Stimulated activated CD8-positive, alpha-beta memory T cell treated with anti-CD3 and anti-CD28 coated beads, Interleukin-7, amount 100 ng/mL, for 4 hours (primary cell): ENCODE measurements at places on chromosomes 12 and 14.
A peak's percentile ranks its signal among the peaks of the same experiment; 100 is the strongest.

GRCh38 chr14:42719391-42719790 is 1112.7 kb downstream of the LRFN5 start:
- no peak for DNase-seq

GRCh38 chr14:41362139-41362538 is 244.5 kb upstream of the LRFN5 start:
- DNase-seq: no peak

DNA sequence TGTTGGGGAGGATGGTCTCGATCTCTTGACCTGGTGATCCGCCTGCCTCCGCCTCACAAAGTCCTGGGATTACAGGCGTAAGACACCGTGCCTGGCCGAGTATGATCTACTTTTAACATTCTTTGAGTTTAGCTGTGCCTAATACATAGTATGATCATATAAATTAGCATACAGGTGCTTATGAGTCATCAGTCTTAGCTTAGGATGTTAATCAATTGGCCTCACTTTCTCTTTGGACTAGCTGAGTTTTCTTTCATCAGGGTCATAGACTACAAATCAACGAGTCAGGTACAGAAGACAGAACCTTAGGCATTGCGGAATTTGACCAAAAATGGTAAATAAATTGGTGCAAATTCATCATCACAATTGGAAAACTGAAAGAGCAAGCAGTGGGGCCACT is 2.2 kb downstream of the SLC25A21 start:
- no peak for DNase-seq

DNA sequence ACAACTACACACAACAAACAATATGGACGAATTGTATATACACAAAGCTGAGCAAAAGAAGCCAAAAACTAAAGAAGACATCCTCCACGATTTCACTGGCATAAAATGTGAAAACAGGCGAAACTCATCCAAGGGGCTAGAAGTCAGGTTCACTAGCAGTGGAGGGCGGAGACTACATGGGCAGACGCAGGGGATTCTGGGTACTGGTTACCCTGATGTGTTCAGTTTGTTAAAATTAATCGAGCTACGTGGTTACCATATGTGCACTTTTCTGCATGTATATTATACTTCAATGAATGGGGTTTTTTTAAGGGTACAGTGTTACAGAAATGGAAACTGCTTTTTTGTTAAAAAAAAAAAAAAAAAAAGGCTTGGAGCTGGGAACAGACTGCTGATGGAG is 12.3 kb downstream of the KDM2B start:
- DNase-seq: no peak

GRCh38 chr12:49767333-49767732 is 26.0 kb downstream of the TMBIM6 start:
- no peak for DNase-seq

- DNase-seq: no peak
Measured at GRCh38 chr12:123410041-123410412, 26.1 kb downstream of the KMT5A start.

- DNase-seq: peak; percentile 32
Measured at GRCh38 chr14:68695326-68695768, 97.5 kb downstream of the ZFP36L1 start.

- DNase-seq: no peak
Measured at GRCh38 chr14:64232095-64232838, 61.9 kb downstream of the ESR2 start.

GRCh38 chr12:25723921-25724491 is 170.9 kb upstream of the LMNTD1 start:
- DNase-seq: no peak

- DNase-seq: peak; percentile 18
Measured at GRCh38 chr12:117212563-117213190, 22.4 kb upstream of the FBXO21 start.

- DNase-seq: peak; percentile 68
Measured at GRCh38 chr12:48189331-48190125, 6.1 kb downstream of the CCDC184 start.

DNA sequence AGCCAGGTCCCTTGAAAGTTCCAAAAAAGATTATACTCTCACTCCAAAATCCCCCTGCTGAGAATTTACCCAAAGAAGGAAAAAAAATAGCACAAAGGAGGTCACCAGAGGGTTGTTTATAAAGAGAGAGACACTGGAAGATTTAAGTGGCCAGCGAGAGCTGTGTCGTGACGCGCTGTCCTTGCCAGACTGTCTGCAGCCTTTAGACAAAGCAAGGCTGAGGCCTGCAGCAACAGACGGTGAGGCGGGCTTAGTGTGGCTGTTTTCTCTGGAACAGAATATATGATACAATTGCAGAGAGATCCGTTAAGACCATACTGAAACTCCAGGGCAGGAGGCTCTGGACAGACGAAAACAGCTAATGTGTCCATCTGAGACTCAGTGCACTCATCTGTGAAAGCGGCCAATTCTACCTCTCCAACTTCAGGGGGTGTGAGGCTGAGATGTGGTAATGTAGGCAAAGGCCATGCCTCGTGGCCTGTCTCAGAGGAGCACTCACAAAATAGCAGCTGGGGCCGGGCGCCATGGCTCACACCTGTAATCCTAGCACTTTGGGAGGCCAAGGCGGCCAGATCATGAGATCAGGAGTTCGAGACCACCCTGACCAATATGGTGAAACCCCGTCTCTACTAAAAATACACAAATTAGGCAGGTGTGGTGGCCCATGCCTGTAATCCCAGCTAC is 36.2 kb downstream of the ANAPC7 start:
- no peak for DNase-seq

DNA sequence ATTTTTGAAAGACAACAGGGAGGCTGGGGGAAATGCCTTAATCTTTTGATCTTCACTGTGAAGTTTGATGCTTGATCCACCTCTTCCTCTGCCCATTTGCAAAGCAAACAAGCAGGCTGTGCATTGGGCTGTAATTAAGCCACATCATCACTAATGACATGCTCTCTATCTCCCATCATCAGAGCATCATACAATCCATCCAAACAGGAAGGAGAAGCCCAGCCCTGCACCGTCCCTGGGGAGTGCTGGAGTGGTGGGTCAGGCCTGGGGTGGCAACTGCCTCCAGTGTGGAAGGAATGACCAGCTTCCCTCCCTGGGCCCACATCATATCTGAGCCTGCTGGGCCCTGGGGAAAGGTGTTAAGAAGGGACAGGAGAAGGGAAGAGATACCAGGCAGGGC is 6.9 kb upstream of the KRT74 start:
- no peak for DNase-seq

GRCh38 chr12:25883026-25883916 is 75.2 kb upstream of the RASSF8 start:
- no peak for DNase-seq

DNA sequence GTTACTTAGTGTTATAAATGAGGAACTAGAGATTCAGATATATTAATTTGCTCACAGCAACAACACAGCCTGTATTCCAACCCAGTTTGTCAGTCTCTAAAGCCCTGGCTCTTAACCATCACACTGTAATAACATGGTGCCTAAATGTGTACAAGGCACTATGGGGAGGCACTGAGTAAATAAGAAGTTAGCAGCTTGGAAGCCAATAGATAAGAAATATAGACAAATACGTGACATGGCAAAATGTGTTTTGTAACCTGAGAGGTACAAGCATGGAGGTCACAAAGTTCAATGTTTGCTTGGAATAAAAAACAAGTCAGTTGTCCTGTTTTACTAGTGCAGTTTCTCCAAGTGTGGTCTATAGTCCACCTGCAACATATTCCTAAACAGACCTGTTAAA is 16.3 kb upstream of the SLCO1A2 start:
- no peak for DNase-seq

- DNase-seq: no peak
Measured at GRCh38 chr12:88570103-88570502, 10.2 kb downstream of the KITLG start.

DNA sequence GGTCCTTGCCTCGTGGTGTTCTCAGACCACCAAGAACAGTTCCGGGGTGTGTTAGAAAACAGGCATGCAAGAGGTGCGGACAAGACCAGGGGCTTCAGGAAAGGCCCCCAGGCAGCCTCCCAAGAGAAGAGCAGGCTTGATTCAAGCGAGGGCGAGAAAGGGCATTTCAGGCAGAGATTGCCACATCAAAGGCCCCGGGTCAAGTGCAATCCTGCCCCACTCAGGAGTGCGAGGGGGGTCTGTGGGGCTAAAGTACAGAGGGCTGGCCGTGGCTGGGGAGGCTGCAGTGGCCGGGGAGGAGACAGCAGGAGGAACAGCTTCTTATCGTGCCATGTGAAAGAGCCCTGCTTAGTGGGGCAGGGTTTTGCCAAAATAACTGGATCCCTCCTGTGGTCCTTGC is 2.7 kb upstream of the BDKRB2 start:
- no peak for DNase-seq

DNA sequence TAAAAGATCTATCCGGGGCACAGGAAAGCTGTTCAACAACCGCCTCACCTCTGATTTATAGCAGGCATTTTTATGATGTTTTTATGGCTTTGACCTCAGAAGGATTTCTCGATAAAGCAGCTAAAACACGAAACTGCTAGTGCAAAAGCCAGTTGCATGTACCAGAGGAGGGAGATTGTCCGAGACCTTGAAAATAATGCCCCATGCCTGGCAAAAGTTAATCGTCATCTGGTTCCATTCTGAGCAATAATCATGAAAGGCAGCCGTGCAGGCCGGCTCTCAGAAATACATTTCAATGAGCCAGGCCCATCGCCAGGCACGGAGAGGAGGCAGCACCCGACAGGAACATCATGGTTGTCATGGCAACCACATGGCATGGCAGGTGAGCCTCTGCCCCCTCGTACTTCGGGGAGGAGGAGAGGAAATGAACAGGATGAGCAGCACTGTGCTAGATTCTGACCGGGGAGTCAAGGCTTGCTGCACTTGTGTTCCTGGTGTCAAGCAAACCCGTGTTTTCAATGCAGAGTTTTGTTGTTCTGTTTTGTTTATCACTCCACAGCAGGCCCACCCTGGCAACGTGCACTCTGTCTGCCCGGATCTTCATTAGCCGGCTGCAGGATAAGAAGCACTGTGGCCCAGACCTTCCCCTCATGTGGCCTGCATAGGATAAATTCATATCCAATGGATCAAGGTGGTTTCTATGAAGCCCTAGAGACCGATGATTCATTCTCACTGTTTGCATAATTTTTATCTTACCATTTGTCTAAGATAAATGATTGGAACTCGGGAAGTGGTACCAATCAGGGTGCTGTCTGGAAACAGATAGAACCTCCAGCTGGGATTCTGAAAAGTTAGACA is 160.2 kb downstream of the RIMBP2 start:
- no peak for DNase-seq

DNA sequence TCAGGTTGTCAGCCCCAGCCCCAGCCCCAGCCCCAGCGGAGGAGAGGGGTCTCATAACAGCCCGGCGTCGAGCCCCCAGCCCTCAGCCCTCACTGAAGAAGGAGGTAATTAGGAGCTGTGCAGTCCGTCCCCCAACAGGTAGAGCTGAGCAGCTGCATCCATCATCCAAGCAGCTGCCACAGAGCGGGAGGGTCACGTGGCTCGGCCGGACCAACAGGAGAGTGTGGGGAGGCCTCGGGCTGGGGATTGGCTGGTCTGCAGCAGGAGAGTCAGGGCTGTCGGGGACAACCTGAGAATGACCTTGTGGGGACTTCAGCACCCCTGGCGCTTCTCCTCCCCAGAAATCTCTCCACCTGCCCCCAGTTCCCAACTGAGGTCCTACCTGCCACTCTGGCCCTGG is 29.6 kb downstream of the SMUG1 start:
- no peak for DNase-seq

- DNase-seq: no peak
Measured at GRCh38 chr12:13042666-13043230, 1.4 kb upstream of the FAM234B start.

GRCh38 chr14:75469606-75470237 is 41.9 kb downstream of the JDP2 start:
- DNase-seq: no peak

DNA sequence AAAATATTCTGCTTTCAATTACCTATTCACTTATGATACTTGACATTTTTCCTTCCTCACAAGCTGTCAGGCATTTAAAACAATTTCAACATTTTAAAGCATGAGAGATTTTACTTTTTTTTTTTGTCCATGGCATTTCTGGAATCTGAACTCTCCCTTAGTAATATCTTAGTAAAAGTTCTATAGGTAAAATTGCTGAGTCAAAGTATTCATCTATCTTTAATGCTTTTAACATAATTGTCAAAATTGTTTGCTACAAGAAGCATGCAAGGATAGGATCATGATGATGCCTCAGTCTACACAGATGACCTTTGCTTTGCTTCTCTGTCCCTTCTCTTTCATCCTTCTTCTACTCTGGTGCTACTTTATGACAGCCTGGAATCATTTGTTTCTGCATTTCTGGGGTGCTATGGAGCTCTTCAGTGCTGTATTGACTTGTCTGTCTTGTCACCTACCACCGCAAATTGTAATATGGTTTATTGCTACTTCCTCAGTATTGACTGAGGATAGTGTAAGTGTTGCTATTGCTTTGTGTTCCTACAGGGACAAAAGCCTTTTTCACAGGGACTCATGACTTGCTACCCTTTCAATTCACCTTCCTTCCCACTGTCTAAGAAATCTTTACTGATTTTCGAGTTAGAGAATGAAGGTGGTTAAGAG is 589.8 kb upstream of the ATP2B1 start:
- no peak for DNase-seq

DNA sequence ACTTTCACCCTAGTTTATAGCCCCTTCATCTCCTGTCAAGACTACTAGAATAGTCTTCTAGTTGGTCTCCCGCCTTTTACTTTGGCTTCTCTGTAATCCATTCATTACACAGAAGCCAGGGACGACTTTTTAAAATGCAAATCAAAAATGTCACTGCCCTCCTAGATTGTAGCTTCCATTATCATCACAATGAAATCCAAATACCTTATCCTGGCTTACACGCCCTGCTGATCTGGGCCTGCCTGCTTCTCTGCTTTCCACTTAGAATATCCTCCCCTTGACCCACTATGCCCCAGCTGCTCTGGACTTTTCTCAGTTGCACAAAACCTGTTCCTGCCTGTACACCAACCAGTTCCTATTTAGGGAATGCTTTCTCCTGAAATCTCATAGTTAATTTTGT is 4.5 kb upstream of the EEA1 start:
- DNase-seq: no peak

DNA sequence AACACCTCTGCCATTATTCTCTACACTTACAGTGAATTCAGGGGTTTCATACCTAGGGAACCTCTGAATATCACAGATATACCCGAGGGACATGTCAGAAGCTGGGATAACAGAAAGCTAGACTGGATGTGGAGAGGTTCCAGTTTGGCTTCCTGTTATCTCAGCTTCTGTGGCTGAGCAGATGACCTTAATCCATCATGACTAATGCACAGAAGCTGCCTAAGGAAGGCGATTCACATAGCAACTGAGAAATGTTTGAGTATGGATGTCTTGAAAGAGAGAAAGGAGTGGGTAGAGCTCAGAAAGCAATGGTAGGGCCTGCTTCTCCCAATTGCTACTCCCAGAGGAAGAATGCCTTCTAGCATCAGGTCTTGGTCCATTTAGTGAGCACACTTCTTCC is 187.6 kb downstream of the RMST start:
- DNase-seq: no peak

- no peak for DNase-seq
Measured at GRCh38 chr14:47332106-47332505, 343.3 kb downstream of the MDGA2 start.

GRCh38 chr14:102594514-102595175 is 2.2 kb downstream of the RCOR1 start:
- peak; percentile 25 for DNase-seq

GRCh38 chr12:53173085-53173715 is 7.3 kb upstream of the ZNF740 start:
- DNase-seq: no peak
